ENCODE measurements at places on chromosomes 2 and 18.

- DNase-seq: no peak
These were observed 375.9 kb upstream of the ACVR2A start for GRCh38 chr2:147468963-147469362.

GRCh38 chr2:233907627-233908026, 9.5 kb upstream of the TRPM8 start:
- DNase-seq: no peak

- no peak for DNase-seq
These were observed 25.7 kb downstream of the ADI1 start for GRCh38 chr2:3493615-3494007.

- no peak for DNase-seq
These were observed 16.3 kb downstream of the SLC3A1 start for GRCh38 chr2:44291281-44292248.

DNA sequence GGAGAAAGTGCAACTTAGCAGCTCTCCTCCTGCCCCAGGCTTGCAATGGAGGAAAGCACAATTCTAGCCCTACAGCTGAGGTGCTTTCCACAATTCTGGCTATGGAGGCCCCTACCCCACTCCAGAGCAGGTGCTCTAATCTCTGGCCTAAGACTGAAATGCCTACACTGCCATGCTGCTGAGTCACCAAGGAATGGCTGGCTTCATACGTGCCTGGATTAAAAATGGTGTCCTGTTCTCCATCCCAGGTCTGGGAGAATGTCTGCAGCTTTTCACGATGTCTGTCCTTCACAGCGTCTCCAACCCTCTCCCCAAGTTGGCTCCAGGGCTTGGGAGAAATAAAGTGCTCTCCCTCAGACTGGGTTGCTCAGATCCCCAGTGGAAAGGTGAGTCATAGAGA, 48.5 kb downstream of the MBOAT2 start:
- no peak for DNase-seq

DNA sequence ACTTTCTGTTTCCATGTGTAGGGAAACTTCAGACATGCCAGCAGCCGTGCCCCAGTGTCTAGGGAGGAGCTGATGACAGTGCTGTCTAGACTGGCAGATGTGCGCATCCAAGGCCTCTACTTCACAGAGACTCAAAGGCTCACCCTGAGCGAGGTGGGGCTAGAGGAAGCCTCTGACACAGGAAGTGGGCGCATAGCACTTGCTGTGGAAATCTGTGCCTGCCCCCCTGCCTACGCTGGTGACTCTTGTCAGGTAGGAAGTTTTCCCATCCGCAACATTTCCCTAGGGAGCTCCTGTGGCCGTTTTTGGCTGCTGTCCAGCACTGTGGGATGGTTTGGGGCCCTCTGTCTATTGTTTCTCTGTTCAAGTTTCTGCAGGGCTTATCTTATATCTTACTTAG, 143.1 kb upstream of the TTC39C start:
- no peak for DNase-seq

GRCh38 chr2:126644630-126645191, 11.2 kb upstream of the GYPC start:
- no peak for DNase-seq

GRCh38 chr2:134155134-134155533, 98.7 kb upstream of the MGAT5 start:
- DNase-seq: no peak

GRCh38 chr2:144464730-144465129, 55.2 kb downstream of the ZEB2 start:
- no peak for DNase-seq

GRCh38 chr18:63040788-63041410, 278.7 kb downstream of the BCL2 start:
- DNase-seq: no peak

GRCh38 chr2:106058469-106059137, 135.5 kb downstream of the UXS1 start:
- no peak for DNase-seq

DNA sequence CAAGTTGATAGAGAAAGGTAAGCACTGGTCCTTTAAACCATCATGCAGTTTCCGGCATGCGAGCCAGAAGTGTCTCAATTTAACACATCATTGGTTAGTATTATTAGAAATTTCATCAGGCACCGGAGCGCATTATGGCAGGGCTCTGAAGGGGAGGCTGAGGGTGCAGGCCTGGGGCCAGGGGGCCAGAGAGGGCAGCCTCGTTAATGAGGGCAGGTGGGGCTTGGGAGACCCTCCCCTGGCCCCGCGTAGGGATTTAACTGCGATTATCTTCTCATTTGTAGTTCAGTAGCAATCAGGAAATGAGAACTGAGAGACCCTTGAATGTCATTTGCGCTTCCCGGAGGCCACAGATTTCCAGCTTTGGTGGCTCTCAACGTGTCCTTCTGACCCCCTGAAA, 246.4 kb downstream of the KLHL29 start:
- no peak for DNase-seq

- DNase-seq: no peak
These were observed 1133.6 kb upstream of the ZEB2 start for GRCh38 chr2:145653553-145653952.

- DNase-seq: no peak
These were observed 7.2 kb downstream of the BOLL start for GRCh38 chr2:197777823-197778407.

DNA sequence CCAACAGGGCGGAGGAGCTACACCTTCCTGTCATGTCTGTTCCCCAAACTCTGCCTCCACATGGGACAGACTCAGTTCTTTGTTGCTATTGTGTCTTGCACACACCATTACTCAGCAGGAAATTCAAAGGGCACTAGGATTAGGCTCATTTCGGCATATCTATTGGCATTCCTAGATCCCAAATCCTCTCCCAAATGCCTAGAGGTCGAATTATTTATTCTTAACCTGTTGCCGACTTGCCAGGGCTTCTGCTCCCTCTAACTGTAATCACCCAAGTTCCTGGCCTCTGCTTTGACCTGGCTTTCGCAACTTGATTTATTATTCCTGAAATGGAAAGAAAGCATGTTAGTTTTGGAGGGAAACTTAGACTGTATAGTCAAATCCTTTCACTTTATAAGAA, 67.8 kb upstream of the ST6GAL2 start:
- DNase-seq: no peak

DNA sequence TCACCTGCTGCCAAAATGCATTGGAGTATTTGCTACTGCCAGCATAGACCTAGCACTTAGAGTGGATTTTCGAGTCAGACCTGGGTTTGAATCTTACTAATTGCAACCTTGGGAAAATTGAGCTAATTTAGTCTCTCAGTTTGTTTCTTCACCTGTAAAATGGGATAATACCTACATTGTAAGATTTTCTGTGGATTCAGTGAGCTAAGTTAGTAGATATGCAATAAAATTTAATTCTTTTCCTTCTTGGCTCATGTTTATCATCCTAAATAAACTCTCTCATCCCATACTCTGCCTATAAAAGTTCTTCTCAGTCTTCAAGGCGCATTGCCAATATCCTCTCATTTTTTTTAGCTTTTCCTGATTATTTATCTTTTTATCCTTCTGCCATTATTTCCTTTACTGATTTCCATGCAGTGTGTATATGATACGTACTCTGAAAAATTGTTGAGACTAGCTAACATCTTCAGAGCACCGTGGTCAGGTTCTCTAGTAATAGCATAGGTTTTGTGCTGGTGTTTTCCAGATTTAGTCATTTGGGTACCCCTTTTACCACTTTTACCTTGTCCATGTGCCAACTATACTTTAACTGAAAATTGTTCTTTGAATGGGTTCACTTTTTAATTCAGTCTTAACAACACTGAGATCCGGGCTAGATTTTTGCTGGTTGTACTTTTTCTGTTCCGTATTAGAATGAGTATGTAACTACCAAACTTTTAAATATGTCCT, 7.3 kb downstream of the CEP192 start:
- DNase-seq: no peak

DNA sequence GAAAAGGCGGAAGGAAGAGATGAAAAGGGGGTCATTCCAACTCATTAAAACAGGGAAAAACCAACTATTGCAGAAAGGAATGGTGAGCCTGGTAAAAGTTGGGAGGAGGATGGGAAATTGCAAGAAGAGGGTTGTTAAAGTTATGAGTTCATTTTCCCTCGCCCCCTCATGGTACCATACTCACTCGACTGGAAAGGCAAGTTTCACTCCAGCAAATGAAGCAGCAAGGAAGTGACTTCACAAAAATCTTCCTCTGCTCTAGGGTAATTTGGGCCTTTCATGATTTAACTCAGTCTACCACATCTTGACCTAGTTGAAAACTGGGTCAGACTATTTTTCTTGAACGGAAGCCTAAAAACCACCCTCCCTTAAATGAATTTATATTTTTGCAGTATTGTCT, 22.8 kb upstream of the DAW1 start:
- no peak for DNase-seq

- DNase-seq: no peak
These were observed 4.6 kb upstream of the PTPRM start for GRCh38 chr18:7562491-7562890.

GRCh38 chr2:203532957-203533658, 2.0 kb downstream of the RAPH1 start:
- no peak for DNase-seq

GRCh38 chr2:232888099-232888836, 18.2 kb downstream of the SNORC start:
- no peak for DNase-seq

- no peak for DNase-seq
These were observed 5.5 kb downstream of the RNPEPL1 start for GRCh38 chr2:240573516-240574385.

- no peak for DNase-seq
These were observed 49.6 kb upstream of the SLC5A7 start for GRCh38 chr2:107936433-107937359.

GRCh38 chr2:170533156-170533555, 182.0 kb upstream of the SP5 start:
- no peak for DNase-seq

DNA sequence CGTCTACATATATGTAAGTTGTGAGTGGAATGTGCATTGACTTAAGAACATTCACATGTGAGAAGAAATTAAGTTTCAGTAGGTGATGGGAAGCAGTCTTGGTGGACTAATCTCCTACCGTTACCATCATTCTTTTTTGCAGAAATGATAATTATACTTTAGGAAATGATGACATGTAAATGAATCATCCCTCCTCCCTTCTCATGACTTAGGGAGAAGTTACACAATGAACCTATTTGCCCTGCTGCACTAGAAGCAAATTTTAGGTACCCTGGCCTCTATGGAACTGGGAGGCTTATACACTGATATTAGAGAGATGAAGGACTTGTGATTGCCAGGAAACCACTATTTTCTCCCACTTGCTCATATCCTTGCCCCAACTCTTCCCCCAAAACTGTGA, 214.2 kb downstream of the CALCRL start:
- no peak for DNase-seq

- no peak for DNase-seq
These were observed 28.1 kb downstream of the ASAP2 start for GRCh38 chr2:9234680-9235146.

DNA sequence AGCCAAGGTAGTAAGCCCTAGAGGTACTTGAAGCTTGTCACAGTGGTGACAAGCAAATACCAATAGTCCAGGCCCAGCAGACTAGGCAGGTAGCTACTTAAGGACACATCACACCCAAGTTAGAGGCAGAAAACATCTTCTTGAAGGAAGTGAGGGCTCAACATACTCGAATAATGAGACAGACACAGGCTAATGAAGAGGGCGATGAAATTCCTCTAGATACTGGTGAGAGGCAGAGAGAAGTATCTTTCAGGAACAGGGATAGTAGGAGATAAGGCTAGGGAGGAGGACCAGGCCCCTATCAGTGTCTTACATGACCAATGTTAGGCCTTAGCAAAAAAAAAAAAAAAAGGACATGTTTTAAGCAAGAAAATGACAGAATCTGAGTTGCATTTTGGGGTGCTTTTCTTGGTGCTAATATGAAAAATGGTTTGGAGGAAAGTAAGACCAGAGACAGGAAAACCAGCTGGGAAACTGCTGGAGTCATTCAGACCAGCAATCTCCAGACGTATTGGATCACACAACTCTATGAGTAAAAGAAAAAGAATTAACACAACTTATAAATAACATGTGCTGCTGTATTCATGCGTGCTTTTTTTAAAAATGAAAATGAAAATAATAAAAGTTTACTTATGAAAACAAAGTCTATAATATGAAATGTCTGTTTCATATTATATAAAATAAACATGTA, 37.7 kb downstream of the COBLL1 start:
- no peak for DNase-seq

- DNase-seq: no peak
These were observed 9.8 kb downstream of the WDR43 start for GRCh38 chr2:28904295-28904694.

GRCh38 chr18:56124186-56124585, 514.2 kb downstream of the TXNL1 start:
- no peak for DNase-seq

GRCh38 chr2:102051692-102052277, 60.0 kb downstream of the IL1R2 start:
- no peak for DNase-seq

DNA sequence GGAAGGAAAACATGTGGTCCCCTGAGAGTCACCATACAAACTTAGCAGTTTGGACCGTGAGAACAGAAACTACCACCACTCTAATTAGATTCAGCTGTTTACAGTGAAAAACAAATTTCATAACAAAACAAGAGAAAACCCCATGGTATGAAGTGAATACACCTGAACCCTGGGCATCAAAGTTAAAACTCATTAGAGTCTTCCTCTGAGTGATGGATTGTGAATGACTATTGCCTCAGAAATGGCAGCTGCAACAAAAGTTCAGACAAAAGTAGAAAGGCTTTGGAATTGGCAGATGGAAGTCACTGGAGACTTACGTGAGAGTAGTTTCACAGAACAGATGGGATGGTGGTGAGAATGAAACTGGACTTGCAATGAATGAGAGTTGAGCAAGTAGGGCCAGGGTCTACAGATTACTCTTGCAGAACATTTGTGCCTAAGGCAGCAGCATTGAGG, 98.0 kb downstream of the AAK1 start:
- no peak for DNase-seq

DNA sequence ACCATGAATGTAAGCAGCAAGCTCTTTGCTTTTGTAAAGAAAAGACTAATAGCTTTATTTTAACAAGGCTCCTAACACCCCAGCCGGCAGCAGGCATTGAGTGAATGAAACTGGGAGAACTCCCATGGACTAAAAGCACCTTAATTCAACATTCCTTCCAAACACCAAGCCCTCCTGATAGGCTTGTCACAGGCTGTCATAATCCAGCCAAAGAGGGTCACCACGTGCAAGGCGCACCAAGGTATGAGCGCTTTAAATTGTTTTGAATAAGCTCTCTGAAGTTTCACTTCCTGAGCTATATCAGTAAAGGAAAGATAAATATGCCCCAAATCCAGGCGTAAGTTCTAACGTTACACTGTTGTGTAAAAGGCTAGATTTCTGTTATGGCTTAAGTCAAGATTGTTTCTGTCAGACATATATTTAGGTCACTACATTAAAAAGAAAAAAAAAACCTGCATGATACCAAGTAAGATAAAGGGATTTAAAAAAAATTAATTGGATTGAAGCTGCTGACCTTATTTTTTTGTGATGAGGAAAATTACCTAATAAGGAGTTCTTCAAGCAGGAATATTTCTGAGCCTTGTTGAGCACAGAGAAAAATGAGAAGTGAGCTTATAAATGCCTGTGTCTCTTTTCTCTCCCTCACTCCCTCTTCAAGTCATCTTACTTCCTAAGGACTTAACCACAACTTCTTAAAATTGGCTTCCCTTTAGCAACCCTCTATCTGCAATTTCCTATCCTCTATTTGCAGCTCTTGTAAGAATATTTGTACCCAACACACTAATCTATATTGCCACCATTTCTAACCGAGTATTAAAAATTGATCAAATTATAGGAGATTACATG, 136.1 kb upstream of the NRP2 start:
- DNase-seq: no peak

- DNase-seq: no peak
These were observed 802 bp upstream of the SAP130 start for GRCh38 chr2:128028668-128029054.

Data from NCI-H1436 treated with DMSO at 0.1 percent for 48 hours (cell line).